Esophagus squamous epithelium (tissue), 5 donors: ENCODE measurements at places on chromosomes 5 and 9.

- DNase-seq: no peak
Measured at GRCh38 chr5:131305906-131306305, 42.1 kb downstream of the CDC42SE2 start.

- DNase-seq: no peak
Measured at GRCh38 chr5:88829054-88829453, 53.9 kb downstream of the MEF2C start.

- no peak for DNase-seq
Measured at GRCh38 chr5:110269478-110270142, 456.9 kb downstream of the TMEM232 start.

GRCh38 chr9:104970271-104970987 is 42.5 kb upstream of the ABCA1 start:
- no peak for DNase-seq

DNA sequence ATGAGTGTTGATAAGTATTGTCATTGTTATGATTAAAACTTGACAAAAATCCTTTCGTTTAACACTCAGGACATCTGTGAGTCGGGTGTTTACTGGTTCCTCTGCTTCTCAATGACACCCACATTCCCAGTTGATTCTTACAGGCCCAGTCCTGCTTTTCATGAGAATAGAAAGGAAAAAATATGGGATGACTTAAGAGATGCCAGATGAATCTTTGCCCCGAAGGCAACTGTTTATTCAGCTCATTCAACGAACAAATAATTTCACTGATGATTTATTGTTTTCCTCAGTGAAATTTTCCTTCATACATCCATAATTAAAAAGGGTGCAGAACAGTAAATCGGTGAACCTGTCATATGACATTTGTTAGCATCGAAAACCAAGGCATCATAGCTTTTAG is 452.4 kb upstream of the WWC1 start:
- no peak for DNase-seq

- DNase-seq: no peak
Measured at GRCh38 chr5:174945853-174946252, 221.5 kb downstream of the MSX2 start.

DNA sequence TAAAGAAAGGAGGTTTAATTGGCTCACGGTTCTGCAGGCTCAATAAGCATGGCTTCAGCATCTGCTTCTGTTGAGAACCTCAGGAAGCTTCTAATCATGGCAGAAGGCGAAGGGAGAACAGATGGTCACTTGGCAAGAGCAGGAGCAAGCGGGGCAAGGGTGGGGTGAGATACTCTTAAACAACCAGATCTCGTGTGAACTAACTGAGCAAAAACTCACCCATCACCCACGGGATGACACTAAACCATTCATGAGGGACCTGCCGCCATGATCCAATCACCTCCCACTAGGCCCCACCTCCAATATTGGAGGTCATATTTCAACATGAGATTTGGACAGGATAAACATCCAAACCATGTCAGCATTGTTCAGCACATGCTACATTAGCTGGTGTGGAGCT is 89.1 kb upstream of the HAND1 start:
- no peak for DNase-seq

DNA sequence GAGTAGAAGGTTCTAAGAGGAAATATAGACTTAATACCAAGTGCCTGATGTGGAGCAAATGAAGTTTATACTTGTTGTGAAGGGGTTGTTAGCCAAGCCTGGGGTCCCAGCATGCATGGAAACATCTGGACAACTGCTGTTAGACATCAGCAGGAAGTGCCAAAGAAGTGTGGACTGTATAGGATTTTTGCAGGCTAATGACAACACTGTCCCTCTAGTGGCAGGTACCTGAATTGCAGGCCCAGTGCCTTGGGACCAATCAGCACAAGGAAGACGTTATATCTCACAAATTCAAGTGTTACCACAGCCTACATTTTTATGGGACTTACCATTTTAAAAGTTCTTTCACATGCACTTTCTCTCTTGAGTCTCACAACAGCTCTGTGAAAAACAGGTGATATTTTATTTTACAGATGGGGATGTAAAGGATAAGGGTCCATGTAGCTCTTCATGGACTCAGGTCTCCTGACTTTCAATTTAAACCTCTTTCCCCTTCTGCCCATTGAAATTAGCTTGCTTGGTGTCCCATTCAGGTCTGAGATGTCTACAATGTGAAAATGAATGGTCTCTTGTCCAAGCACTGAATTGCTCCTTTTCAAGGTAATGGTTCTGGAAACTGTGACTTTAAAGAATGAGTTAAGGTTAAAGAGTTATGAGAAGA is 89.0 kb upstream of the MAP1B start:
- no peak for DNase-seq

DNA sequence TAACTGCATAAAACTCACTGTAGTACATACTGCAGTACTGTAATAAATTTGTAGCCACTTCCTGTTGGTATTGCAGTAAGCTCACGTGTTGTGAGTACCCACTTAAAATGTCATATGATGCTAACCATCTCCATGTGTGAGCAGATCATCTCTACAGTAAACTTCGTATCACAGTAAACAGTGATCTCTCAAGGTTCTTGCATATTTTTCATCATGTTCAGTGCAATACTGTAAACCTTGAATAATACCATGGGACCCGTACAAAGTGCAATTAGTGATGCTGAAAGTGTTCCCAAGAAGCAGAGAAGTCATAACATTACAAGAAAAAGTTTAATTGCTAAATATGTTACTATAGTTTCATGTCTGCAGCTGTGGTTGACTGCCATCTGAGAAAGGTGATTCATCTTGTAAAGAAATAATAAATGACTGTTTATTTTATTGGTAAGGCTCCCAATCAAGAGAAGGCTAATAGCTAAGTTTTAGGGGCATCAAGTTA is 253.8 kb upstream of the POU5F2 start:
- no peak for DNase-seq

GRCh38 chr5:156529892-156530291 is 202.9 kb downstream of the SGCD start:
- DNase-seq: no peak

DNA sequence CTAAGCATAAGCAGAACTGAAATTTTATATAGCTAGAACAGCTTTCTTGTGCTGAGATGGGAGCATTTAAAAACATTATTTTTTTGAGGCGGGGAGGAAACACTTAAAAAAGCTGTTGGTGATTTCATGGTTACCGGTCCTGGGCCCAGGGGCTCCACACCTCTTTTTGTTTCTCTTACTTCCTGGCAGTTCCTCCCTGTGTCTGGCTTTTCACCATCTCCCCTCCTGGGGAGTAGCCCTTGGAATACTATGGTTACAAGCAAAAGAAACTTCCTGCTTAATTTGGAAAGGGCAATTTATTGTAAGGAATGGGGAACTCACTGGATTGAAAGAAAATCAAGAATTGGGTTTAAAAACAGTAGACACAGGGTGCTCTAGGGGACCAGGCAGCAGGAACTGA is 105.1 kb downstream of the SLC24A2 start:
- DNase-seq: no peak
